HT-29 (cell line): ENCODE measurements at places on chromosomes 7 and 10. TPM values are rescaled to one million over a fixed set of nuclear protein-coding genes. Genes with fewer than 3 reads are reported as not detected.

AKR1C4 gene
- total RNA-seq: 0.29 TPM in 1 of 2 replicates, not detected in the other

DNA sequence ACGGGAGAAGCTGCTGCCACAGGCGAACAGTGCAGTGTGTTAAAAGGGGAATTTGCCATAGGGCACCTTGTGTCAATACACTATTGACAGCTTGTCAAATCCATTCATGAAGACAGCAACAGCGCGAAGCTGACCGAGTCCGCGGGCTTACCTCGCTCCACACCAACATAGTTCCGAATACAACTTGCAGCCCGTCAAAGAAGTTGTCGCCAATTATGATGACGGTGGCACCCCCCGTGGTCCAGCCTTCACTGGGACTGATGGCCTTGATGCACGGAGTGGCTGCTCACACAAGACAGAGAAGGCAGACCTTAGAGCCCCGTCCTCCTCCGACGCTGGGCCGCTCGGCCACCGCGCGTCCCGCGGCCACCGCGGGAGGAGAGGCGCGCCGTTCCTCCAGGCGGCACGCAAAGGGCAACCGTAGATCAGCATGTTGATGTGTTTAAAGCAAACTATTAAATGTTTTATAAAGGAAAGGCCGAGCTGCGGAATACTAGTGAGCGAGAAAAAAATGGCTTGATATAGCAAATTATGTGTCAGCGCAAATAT lies 96.4 kb downstream of the EBF3 start:
- DNase-seq: no peak

CALHM3 gene
- total RNA-seq: not detected in 2 replicates

DNA sequence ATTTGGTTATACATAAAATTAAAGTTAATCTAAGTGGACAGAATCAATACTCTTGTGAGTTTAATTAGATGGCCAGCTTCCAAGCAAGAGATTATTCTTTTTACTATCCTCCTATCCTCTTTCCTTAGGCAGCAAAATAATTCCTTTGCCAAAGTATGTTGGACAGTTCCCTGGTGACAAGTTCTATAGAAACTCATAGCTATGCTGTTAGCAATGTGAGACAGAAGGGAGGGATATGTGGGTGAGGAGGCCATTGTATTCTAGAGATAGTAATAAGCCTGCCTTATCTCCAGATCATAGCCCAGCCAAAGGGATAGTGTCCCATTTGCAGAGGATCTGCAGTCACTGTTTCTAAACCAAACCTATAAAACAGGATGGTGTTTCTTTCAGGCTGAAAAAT lies 181.6 kb upstream of the HDAC9 start:
- no peak for DNase-seq

DNA sequence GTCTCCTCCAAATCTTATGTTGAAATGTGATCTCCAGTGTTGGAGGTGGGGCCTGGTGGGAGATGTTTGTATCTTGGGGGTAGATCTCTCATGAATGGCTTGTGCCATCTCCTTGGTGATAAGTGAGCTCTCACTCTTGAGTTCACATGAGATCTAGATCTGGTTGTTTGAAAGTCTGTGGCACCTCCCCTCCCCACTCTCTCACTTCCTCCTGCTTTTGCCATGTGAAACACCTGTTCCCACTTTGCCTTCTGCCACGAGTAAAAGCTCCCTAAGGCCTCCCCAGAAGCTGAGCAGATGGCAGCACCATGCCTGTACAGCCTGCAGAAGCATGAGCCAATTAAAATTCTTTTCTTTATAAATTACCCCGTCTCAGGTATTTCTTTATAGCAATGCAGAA lies 23.5 kb downstream of the TMEM229A start:
- no peak for DNase-seq
